ENCODE measurements at places on chromosomes 2 and 18.

- DNase-seq, result no peak
Observed at GRCh38 chr2:16860627-16861026, 195.0 kb upstream of the CYRIA start.

- DNase-seq, result no peak
Observed at GRCh38 chr2:220876080-220876824, 695.9 kb downstream of the EPHA4 start.

DNA sequence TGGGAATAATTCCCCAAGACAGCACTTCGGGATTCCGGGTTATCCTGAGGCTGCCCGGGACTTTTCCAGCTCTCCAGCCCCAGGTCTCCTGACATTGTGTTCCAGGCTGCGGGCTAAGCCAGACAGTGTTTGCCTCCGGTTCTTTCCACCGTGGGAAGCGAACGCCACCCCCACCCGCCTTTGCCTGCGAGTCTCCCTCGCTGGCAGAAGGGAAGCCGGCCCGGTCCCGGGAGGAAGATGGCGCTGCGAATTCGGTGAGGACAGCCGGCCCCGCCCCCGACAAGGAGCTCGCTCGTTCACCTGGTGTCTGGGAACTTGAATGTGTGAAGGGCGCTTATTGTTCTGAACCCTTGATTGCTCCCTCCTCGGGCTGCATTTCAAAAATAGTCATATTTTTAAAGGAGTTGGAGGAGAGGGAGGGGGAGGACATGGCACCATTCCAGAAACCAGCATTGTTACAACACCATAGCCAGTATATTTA is 2.9 kb downstream of the LRATD1 start:
- no peak for DNase-seq

DNA sequence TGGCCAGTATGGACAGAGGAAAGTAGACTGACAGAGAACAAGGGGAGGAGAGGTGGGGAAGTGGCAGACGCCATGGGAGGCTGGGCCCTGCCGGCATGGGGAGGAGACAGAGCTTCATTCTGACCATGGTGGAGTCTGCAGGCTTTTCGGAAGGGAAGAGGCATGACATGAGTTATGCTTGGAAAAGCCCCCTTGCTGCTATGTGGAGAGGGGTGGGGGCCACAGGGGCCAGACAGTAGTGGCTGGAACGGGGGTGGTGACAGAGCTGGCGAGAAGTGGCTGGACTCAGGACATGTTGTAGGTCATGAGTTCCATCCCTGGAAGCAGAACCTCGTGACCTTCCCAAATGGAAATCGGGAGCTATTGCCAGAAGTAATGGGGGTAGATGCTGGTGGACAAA is 66.7 kb upstream of the DAPL1 start:
- no peak for DNase-seq

- no peak for DNase-seq
Observed at GRCh38 chr2:55089726-55090125, 39.5 kb upstream of the RTN4 start.

DNA sequence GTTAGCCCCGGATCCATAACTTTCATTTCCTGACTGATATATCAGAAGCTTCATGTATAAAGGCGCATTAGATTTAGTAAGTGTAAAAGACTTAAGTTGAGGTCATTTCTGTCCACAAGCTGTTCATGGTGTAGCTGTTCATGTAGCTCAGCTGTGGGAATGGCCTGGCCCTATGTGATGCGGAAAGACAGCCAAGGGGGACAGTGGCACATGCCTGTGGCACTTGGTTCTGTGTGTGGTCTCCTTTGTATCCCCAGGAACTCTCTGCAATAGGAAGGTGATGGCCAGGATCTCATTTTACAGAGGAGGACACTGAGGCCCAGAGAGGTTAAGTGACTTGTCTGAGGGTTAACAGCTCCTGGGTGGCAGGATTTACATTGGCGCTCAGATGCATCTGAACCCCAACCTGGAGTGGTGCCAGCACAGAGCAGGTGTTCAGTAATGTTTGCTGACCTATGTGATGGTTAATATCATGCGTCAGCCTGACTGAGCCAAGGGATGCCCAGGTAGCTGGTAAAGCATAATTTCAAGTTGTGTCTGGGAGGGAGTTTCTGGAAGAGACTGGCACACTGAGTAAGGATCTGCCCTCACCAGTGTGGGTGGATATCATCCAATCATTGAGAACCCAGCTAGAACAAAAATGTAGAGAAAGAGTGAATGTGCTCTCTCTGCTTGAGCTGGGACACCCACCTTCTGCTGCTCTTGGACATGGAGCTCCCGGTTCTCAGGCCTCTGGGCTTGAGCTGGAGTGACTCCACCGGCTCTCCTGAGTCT is 25.4 kb downstream of the HPCAL1 start:
- DNase-seq, result no peak

DNA sequence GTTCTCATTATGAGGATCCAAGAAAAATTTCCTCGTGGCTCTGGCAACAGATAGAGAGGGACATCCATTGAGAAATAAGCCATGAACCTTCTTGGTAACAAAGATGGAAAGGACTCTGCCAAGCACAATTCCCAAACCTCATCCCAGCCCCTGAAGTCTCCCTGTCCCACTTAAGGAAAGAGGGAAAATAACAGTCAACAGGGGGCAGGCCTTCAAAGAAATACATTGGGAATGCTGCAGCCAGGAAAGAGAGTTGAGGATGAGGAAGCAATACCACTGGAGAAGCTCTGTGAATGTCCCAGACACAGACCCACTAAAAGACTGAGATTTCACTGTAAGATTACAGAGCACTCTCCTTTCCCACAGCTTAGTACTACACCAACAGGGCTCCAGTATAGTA is 93.2 kb downstream of the CD226 start:
- no peak for DNase-seq

- DNase-seq, result no peak
Observed at GRCh38 chr2:119415630-119416029, 16.0 kb upstream of the TMEM37 start.

DNA sequence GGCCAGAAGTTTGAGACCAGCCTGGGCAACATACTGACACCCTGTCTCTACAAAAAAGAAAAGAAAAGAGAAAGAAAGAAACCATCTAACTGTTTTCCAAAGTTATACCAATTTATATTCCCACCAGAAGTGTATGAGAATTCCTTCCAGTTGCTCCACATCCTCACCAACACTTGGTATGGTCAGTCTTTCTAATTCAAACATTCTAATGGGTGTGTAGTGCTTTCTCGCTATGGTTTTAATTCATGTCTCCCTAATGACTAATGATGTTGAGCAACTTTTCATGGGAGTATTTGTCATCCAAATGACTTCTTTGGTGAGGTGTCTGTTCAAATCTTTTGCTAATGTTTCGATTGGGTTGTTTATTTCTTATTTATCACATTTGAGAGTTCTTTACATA is 10.5 kb upstream of the B3GNT7 start:
- DNase-seq, result no peak

GRCh38 chr2:149271575-149271974 is 58.8 kb upstream of the LYPD6 start:
- no peak for DNase-seq

DNA sequence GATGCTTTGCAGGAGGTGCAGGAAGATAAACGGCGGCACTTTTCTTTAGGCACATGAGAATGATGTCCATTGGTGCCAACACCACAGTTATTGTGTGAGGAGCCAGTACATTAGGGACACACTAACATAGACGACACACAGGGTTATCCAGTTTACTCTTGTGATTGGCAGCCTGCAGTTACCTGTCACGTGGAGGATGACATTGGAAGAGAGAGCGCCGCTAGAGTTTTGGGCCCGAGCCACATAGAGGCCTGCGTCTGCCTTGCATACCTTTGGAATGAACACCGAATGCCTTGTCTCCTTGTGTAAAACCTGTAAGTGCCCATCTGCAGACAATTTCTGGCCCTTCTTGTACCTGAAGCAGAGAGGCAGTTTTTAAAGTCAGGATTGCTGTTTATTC is 26.9 kb upstream of the TTN start:
- DNase-seq, result no peak

GRCh38 chr18:47280121-47280520 is 28.7 kb upstream of the SKOR2 start:
- no peak for DNase-seq

- DNase-seq, result no peak
Observed at GRCh38 chr2:125644257-125644656, 1011.7 kb upstream of the GYPC start.

DNA sequence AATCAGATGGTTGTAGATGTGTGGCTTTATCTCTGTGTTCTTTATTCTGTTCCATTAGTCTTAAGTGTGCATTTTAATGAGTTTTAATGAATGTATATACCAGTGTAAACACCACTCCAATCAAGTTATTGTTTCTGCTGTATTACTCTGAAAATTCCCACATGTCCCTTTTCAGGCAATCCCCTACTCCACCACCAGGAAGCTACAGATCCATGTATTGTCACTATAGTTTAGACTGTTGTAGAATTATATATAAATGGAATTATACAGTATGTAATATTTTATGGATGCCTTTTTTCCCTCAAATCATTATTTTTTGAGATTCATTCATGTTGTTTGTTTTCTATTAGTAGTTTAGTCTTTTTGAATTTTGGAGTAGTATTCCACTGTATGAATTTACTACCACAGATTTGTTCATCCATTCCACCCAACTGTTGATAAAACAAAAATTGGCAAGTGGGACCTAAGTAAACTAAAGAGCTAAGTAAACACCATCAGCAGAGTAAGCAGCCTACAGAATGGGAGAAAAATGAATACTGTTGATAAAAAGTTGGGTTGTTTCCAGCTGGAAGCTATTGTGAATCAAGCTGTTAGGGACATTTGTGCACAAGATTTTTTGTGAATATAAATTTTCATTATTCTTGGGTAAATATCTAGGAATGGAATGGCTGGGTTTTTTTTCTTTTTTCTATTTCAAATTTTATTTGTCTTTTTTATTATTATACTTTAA is 262.0 kb downstream of the CAMKMT start:
- DNase-seq, result no peak

DNA sequence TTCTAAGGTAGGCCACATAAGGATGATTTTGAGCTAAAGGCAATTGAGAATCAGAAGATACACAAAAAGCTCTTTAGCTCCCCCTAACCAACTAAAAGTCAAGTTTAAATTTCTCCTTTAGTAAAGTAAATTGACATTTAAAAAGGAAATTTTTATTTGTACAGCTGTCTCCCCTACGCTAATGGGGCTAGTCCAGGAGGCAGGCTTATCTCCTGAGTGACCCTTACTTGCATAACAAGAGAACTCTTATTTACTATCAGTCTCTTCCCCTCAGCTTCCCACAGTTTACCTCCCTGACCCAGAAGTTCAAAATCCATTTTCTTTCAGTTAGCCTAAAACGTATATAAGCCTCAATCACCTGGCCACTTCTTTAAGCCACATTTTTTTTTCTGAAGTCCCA is 1002.8 kb upstream of the NRXN1 start:
- DNase-seq, result no peak

GRCh38 chr2:45494275-45494977 is 116.6 kb downstream of the SRBD1 start:
- DNase-seq, result no peak

GRCh38 chr18:55582325-55582724 is 5.7 kb downstream of the TCF4 start:
- no peak for DNase-seq

DNA sequence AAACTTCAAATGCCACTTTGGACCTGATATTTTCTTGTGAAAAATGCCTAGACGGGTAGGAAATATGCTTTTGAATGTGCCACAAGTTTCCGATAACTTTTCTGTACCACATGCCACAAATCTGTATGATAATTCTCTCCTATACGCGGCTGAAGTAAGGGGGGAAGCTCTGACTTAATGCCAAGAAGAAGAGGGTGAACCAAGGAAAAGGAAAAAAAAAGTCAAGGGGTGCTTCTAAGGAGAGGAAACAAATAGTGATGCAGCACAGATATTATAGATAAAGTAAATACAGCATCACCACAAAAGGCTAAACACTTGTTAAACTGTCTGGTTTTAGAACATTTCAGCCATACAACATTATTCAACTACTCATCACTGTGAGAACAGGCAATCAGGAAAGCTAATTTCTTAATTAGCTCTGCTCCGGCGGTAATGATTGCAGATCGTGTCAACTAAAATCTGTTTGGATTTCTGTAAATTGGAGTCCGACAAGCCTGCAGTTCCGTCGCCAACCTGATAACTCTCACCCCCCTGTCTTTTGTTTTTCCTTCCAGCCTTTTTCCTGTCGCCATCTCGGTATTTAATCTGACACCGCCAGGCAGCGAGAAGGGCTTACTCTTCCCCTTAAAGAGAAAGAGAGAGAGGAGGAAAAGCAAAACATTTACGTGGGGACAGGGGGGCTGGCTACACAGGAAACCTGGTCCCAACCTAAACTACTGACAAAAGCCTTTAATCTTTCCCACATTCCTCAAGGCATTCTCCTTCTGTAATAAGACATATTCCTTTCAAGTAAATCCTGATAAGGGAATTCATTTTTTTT is 67.5 kb downstream of the ZEB2 start:
- no peak for DNase-seq

GRCh38 chr2:26942543-26943295 is 27.7 kb upstream of the MAPRE3 start:
- peak; percentile 59 for DNase-seq

DNA sequence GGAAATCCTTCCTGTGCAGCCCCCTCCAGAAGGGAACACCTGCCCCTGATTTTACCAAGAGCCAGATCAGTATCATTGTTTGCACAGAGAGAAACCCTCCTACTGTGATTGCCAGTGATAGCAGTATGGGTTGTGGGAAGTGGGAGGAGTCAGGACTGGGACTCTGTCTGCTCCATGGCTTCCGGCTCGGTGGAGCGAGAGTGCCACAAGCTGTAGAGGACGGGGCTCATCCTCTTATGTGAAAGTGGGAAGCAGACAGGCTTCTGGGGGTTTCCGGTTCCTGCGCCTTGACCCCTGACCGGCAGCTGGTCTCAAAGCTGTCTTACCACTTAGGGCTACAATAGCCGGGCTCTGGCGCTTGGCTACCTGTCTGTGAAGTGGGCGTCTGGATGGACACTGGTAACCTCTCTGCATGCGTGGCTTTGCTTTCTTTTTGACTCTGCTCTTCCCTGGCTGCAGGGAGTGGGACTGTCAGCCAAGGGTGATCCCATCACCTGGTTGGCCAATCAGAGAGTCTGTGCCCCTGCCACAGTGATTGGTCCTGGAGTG is 79.7 kb downstream of the BCL2L11 start:
- no peak for DNase-seq

- no peak for DNase-seq
Observed at GRCh38 chr2:239905306-239905705, 119.8 kb downstream of the NDUFA10 start.

GRCh38 chr2:175366815-175367214 is 185.3 kb upstream of the ATP5MC3 start:
- DNase-seq, result peak; percentile 30

DNA sequence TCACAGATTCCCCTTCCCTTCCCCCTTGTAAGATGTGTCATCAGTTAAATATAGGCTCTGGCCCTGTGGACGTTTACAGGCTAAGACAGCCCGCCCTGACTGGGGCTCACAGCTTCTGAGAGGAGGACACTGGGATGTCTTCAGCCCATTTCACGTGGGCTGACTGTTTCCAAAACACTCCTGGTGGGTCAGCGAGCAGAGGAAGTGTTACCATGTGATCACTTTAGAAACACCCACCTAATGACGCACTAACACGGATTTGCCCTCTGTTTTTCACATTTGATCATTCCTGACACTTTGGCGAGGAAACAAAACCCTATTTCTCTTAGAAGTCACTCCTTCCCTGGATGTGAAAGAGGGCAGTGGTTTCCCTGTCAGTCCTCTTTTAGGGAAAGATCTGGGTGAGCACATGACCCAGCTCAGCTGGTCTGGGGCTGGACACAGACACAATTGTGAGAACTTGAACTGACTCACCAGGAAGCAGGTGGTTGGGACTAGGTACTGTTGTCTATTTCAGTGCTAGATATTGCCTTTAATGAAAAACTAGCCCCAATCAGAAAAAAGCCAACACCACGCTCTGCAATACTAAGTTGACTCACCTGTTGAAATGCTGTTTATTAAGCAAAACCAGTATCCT is 38.8 kb downstream of the BMP10 start:
- DNase-seq, result no peak
